ENCODE measurements at places on chromosomes 13 and 19. TPM values are rescaled to one million over a fixed set of nuclear protein-coding genes. Genes with fewer than 3 reads are reported as not detected.

Gene USP12
- total RNA-seq = 9.8 TPM

Gene CYP4F11
- total RNA-seq = not detected

Gene SYNGR4
- 0.51 TPM for total RNA-seq

Gene NXNL1
- total RNA-seq = not detected

Gene C13orf42
- not detected for total RNA-seq

Gene NLRP5
- total RNA-seq = not detected

Gene CYP2F1
- total RNA-seq = not detected

Gene PSG1
- total RNA-seq = not detected
